ENCODE measurements at places on chromosomes 1 and 21.
A peak's percentile ranks its signal among the peaks of the same experiment; 100 is the strongest.

DNA sequence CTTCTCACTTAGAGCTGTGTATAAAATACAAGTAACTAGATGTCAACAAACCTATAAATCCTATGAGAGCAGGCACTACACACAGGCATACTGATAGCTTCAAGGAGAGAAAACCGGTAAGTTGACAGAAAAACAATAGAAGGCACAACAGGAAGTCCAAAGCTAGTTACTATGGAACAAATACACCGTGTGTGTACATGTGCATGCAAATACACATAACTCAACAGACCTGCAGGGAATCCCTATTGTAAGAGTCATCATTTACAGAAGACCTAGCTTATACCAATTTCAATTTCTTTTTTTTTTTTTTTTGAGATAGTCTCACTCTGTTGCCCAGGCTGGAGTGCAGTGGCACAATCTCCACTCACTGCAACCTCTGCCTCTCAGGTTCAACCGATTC, 26.3 kb downstream of the JAK1 start:
- DNase-seq: no peak

- DNase-seq: no peak
These were observed 55.7 kb upstream of the KCNE2 start for GRCh38 chr21:34307991-34308532.

DNA sequence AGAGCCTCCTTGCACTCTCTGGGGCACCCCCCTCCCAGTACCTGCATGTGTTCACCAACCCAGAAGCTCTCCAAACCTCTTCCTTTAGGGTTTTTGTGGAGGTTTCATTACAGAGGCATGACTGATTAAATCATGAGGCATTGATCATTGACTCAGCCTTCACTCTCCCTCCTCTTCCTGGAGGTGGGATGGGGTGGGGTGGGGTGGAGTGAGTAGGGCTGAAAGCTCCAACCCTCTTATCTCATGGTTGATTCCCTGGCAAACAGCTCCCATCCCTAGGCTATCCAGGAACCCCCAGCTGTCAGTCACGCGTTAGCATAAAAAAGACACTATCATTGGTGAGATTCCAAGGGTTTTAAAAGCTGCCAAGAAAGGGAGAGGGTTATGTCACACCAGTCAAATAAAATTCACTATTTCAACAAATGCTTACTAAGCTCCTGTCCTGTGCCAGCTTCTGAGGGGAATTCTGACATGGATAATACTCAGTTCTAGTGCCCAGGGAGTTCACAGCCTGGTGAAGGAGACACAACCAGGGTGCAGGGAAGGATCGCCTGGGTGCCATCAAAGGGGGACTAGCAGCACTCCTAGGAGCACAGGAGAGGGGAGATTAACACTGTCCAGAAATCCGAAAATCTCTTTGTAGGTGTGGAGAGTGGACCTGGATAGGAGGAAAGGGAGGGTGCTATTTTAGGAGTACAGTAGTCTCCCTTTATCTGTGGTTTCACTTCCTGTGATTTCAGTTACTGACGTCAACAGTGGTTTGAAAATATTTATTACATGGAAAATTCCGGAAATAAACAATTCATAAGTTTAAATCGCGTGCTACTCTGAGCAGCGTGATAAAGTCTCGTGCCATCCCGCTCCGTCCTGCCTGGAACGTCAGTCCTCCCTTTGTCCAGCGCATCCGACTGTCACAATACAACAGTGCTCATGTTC, 6.8 kb upstream of the IL24 start:
- DNase-seq: no peak

- no peak for DNase-seq
These were observed 69.1 kb downstream of the DIP2A start for GRCh38 chr21:46527801-46528200.

- DNase-seq: peak; percentile 64
These were observed 13.9 kb downstream of the DDX20 start for GRCh38 chr1:111769517-111770146.

- no peak for DNase-seq
These were observed 370.0 kb upstream of the CHRM3 start for GRCh38 chr1:239016337-239016736.

DNA sequence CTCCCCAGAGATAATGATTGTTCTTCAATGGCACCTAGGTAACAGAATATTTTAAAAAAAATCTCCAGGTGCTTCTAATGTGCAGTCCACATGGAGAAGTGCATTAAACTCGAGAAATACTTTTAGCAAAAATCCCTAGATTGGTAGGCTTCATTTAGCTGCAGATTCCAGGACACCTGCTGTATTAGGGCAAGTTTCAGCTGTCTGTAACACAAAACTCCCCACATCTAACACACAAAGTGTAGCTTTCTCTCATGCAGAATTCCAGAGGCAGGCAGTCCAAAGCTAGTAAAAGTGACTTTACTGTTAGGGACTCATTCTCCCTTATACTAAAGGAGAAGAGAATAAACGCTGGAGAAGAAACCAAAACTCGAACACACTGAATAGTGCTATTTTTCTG, 1414.3 kb upstream of the B3GALT2 start:
- no peak for DNase-seq

DNA sequence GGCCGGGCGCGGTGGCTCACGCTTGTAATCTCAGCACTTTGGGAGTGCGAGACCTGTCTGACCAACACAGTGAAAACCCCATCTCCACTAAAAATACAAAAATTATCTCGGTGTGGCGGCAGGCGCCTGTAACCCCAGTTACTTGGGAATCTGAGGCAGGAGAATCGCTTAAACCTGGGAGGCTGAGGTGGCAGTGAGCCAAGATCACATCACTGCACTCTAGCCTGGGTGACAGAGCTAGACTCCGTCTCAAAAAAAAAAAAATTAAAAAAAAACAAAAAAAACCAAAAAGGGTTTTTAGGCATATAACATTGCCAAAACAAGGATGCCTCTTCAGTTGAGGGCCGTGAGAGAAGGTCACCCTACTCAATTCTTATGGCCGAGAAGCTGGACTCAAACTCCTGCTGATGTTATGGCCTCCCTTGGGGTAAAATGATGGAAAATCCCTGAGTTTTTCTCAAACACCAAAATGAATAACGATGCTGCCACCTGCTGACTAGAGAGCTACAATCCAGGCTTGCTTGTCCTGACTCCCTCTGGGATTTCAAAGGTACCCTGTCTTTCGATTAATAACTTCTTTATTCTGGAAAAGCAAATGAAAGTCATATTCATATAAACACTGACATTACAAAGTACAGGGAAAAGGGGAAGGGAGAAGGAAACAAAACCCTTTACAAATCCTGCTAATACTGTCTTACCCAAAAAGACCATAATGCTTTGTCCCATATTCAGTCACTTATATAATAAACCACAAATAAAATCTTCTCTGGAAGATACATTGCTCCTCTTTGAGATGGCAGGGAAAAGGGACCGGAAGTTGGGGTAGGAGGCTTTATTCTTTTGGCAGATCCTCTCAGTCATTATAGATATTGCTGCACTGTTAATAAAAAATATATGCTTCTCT, 10.7 kb downstream of the RAB42 start:
- peak; percentile 47 for DNase-seq

- DNase-seq: no peak
These were observed 9.4 kb downstream of the IL23R start for GRCh38 chr1:67175530-67176087.

DNA sequence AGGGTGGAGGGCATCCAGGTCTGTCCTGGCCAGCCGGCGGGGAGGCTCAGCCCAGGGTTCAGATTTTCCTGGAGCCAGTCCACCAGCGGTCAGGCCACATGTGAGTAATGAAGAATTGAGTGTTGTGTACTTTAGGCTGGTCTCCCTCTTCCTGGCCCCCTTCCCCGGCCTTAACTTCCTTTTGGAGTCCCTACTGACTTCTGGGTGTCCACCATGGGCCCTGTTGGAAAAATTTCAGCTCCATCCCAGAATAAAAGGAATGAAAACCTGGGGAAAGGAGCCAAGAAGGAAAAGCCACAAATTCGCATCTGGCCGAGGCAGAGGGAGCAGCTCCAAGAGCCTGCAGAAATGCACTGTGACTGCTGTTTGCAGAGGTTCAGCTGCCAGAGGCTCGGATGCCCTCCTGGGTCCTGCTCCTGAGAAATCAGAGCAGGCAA, 35.5 kb upstream of the HHAT start:
- DNase-seq: no peak

DNA sequence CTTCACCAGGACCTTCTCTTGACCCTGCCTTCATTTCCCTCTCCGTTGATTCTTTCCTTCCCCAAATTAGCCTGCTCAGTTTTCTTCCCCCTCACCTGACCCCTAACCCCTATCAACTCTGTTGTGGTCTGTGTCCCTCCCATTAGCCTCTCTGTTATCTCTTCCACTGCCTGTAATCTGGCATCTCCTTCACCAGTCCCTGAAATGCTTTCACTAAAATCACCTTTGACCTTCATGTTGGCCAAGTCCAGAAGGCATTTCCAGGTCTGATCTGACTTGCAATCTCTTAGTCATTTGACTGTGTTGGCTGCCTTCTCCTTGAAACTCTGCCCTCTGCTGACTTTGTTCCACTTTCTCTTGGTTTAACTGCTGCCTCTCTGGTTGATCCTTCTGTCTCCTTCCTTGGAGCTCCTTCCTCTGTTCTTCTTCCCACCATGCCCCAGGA, 28.2 kb downstream of the ATP8B2 start:
- DNase-seq: no peak

GRCh38 chr1:26138974-26139558, 19.8 kb upstream of the FAM110D start:
- DNase-seq: no peak

DNA sequence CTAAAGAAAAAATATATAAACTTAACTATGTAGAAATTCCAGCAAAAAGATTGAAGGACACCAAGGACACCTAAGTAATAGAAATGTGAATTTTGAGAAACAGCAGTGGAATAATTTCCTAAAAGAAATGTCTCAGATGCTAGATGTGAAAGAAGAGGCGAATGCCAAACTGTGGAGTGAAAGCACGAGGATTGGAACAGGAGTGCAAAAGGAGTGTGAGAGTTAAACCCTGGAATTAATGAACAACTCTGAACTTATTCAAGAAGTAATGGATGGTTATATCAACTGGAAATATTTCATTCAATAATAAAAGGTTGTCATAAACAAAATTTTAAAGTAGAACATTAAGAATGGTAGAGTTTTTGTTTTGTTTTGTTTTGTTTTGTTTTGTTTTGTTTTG, 78.5 kb upstream of the SGIP1 start:
- DNase-seq: no peak

GRCh38 chr1:224503161-224504118, 68.8 kb upstream of the WDR26 start:
- DNase-seq: peak; percentile 68

DNA sequence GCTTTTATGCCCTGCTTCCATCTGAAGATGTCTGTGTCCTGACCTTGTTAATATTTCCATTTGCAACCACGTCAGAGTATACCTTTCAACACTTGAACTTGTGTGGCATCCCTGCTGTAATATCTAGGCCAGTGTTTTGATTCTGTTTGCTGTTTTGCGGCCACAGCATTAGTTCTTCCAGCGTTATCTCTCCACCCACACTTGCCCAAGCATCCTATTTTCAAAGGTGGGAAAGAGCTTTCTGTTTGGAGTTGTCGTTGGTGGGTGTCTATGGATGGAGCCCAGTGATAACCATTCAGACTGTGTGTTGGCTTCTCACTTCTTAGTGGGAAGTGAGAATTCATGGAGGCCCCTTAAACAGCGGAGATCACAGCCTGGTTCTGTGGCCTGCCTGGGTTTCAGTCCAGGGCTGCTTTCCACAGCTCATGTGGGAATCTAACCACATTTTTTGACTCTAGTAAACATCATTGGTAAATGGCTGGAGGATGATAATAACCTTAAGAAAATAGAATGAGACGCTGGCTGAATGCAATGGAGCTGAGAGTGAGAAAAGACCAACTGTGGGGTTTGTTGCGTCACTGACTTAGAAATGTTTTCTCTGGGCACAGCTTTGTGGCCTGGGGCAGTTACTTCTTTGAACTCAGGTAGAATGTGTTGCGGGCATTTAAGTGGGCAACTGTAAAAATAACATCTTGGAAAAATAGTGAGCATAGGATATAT, 7.6 kb downstream of the TENT5C start:
- no peak for DNase-seq

- no peak for DNase-seq
These were observed 106.8 kb downstream of the HHIPL2 start for GRCh38 chr1:222441066-222441465.

GRCh38 chr1:246679794-246680177, 44.4 kb upstream of the SCCPDH start:
- DNase-seq: no peak

- no peak for DNase-seq
These were observed 32.0 kb downstream of the INPP5B start for GRCh38 chr1:37914719-37915475.

DNA sequence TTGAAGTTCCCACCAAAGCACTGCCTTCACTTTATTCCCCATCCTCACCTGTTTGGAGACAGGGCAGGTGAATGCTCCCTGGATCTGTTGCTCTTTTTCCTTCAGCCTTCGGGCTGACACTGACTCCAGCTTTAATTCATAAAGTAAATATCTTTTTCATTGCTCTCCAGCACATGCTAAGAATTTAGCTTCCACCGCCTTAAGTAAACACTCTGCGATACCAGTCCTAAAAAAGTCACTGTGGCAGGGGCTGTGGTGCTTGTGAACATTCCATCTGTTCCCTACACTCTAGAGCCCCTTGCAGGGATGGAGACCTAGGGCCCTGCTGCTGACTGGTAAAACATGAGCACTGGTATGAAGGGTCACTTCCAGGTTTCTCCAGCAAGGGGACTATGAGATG, 896 bp upstream of the PLA2G2A start:
- DNase-seq: no peak

DNA sequence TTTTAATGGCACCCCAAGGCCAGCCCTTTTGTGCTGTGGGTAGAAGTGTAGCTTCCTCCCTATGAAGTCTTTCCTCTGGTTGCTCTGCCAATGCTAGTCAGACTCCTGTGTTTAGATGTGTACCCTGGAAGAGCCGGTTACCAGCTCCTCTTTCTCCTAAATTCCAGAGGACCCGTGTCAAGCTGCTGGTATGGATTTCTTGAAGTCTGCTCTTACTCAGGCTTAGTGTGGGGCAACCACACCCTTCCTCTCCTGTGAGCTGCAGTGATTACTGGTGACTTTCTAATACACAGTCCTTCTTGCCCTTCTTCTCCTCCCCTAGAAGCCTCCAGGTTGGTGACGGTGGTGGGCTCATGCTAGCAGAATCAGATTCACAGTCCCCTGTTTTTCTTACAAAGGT, 74.1 kb upstream of the AKT3 start:
- DNase-seq: no peak
